ENCODE measurements at places on chromosomes 13 and 19. TPM values are rescaled to one million over a fixed set of nuclear protein-coding genes. Genes with fewer than 3 reads are reported as not detected.
A peak's percentile ranks its signal among the peaks of the same experiment; 100 is the strongest.

DNA sequence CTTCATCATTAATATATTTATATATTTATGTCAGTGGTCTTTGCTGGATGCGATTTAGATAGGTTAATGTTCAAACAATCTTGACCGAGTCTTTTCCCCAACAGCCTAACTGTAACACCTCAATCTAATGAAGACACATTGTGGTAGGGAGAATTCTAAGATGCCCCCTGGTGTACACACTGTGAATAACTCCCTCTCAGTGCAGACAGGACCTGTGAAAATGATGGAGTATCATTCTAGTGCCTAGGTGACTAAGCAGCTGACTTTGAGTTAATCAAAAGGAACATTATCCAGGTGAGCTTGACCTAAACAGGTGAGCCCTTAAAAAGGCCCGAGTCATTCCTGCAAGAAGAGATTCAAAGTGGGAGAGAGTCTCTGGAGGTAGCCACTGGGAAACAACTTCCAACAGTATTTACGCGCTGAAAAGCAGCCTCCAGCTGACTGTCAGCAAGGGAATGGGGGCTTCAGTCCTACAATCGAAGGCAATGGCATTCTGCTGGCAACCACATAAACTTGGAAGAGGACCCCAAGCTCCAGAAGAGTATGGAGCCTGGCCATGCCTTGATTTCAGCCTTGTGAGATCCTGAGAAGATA lies 28.0 kb upstream of the KBTBD7 start:
- peak; percentile 19 for DNase-seq

GRCh38 chr13:43475140-43475539 lies 311.6 kb downstream of the ENOX1 start:
- DNase-seq: no peak

DNA sequence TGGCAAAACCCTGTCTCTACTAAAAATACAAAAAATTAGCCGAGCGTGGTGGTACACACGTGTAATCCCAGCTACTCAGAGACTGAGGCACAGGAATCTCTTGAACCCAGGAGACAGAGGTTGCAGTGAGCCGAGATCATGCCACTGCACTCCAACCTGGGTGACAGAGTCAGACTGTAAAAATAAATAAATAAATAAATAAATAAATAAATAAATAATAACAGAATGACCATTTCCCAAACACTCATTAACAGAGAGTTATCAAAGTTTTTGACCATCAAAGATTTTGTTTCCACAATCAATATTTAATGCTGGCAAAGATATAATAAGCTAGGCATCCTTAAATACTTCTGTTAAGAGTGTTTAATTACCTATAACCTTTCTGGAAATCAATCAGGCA lies 299.4 kb downstream of the KCTD12 start:
- DNase-seq: no peak

DNA sequence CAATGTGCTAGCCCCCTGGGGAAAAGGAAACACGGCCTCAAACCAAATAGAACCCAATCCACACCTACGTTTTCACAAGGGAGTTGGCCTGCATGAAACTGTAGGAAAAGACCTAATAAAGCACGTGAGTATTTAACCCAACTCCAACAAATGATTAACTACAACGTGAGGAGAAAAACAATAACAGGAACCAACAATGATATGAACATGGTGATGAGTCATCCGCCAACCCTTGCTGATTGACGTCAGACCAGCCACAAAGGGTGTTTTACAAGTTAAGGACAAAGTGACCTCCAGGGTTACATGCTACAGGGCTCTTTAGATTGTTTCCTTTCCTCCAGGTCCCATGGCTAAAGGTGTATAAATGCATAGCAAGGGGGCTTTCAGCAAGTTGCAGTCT lies 460.5 kb downstream of the COG6 start:
- DNase-seq: no peak

- no peak for DNase-seq
These were observed 90.3 kb upstream of the ZNF536 start for GRCh38 chr19:30281906-30282305.

Gene SIGLEC11
- total RNA-seq: under 0.01 TPM

Gene GADD45GIP1
- 24.5 TPM for total RNA-seq

Gene ACP7
- total RNA-seq: not detected

Gene GRIN3B
- 0.81 TPM for total RNA-seq

Gene CGB3
- not detected for total RNA-seq

Gene ZNF554
- total RNA-seq: 4.8 TPM

Data from hematopoietic multipotent progenitor cell (in vitro differentiated cells).